ENCODE measurements at places on chromosomes 2 and 18.
A peak's percentile ranks its signal among the peaks of the same experiment; 100 is the strongest.

GRCh38 chr2:53632714-53633113 lies 134.9 kb upstream of the CHAC2 start:
- DNase-seq, result no peak

GRCh38 chr2:98578231-98578630 lies 30.1 kb downstream of the COA5 start:
- DNase-seq, result no peak

DNA sequence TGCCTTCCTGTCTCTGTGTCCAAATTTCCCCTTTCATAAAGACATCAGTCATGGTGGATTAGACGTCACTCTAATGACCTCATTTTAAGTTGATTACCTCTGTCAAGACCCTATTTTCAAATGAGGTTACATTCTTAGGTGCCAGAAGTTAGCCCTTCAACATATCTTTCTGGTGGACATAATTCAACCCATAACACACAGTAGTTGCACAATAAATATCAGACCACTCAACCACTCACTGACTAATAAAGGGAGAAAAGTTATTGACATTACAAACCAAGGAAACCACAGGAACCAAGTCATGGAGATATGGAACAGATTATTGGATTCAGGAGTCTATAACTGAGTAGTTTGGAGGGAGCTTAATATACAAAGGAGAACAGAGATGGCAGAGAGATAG lies 377.4 kb upstream of the ACVR2A start:
- DNase-seq, result no peak

GRCh38 chr18:3648200-3648599 lies 198.2 kb downstream of the TGIF1 start:
- DNase-seq, result peak; percentile 38

GRCh38 chr2:105396254-105397024 lies 2.4 kb downstream of the FHL2 start:
- DNase-seq, result no peak

DNA sequence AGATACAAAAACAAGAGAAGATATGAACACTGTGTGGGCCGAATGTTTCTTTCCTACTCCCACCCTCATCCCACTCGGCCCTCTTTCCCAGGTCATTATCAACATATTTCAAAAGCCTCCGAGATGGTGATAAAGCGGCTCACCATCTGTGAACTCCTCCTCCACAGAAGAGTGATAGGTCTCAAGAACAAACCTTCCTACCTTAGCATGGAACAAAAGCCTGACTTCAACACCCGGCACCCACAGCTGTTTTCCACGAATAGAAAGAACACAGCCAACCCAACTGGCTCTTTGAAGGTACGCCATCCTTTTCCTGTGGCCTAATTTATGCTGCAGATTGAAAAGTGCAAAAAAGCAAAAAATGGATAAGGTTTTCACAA lies 28.8 kb downstream of the BCL2 start:
- DNase-seq, result no peak

- DNase-seq, result no peak
These were observed 455.2 kb upstream of the RAB12 start for GRCh38 chr18:8153887-8154583.

- no peak for DNase-seq
These were observed 117.3 kb downstream of the MYCN start for GRCh38 chr2:16057661-16058060.

- no peak for DNase-seq
These were observed 247.1 kb upstream of the NT5C1B start for GRCh38 chr2:18836436-18836835.

DNA sequence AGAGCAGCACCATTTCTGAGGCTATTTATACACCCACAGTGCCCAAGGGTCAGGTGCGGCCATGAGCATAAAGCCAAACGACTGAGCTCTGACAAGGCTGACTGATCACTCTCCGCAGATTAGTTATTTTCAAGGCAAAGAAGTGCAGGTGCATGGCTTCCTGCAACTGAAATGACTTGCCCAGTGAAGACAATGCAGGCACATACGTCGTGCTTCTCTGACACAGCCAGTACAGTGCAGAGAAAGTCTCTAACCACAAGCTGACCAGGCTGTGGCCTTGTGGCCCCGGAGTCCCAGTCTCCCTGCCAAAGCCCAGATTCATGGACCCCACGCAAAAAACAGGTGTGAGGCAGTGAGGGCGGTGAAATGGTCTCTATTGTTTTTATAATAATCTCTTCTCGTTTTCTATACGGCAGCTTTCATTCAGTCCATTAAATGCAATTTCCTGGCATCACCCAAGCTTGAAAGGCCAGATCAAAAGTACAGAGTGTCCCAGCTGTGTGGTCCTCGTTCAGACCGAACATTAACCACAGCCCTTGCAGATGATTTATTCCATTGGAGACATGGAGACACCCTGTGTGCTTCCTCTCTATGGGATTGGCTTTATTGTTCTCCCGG lies 447.0 kb upstream of the ID2 start:
- DNase-seq, result peak; percentile 40

- DNase-seq, result no peak
These were observed 77.9 kb upstream of the ARL5A start for GRCh38 chr2:151905963-151906632.

DNA sequence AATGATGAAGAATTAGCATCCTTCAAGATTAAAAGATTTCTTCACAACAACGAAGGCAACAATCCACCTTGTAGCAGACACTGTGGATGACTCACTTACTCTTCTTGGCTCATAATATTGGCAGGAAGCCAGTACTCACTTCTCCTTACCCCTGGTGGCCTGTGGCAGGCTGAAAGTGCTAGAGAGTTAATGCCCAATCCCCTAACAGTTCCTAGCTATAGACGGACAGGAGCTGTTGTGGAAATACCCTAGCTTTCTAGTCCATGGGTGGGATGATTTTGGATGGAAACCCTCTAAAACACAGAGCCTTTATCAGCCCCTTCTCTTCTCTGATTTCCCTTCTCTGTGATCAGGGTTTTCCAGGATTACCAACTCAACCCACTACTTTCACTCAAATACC lies 128.6 kb upstream of the NYAP2 start:
- no peak for DNase-seq

DNA sequence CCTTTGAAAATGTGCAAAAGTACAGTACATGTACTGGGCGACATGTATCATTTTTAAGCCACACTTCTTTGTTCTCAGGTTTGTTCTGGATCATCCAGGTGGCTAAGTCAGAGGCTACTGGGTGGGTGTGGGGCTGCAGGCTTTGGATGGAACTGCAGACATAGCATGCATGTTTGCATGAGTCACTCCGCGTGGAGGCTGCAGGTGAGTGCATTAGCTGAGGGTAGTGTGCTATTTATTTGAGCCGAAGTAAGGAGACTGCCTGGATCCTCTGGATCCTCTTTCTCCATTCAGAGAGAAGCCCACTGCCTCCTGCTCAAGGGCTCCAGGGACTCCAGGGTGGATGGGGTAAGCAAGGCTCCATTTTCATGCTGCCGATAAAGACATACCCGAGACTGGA lies 9.4 kb upstream of the NEURL3 start:
- DNase-seq, result no peak

DNA sequence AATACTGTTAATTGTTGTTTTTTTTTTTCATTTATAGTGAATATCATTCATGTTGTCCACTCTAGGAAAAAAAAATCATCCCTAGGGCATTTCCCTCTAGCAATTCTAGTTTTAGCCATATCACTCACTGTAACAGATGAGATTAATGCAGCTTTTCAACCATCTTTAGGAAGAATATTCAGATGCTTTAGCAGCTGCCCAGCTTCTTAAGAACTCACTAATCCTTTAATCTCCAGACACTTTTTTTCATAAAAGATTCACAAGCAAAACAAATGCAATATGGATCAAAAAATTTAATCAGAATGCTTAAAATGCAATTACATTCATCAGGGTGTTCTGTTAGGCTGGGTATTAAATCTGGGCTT lies 692.6 kb downstream of the ERBB4 start:
- DNase-seq, result no peak

DNA sequence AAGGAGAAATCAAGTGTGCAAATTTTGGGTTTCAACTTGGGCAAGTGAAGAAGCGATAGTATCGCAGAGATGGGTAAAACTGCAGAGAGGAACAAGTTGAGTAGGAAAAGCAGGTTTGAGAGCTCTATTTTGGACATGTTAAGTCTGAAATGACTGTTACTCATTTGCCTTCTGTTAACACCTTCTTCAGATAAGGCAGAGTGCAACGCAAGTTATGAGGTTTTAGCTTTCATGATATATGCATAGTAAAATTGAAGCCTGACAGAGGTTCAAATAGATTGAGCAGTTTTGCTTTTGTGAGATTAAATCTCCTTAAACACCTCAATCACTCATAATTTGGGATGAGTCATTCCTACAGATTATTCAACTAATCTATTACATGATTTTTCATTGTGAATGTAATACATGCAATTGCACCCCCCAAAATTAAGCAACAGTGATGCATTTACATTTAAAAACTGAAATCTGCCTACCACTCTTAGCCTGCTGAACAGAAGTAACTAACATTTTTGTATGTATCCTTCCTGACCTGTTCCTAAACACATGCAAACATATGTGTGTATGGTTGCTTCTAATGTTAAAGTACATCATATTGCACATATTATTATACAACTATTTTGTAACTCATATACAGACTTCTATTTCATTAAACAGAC lies 575.4 kb downstream of the ARHGAP15 start:
- DNase-seq, result no peak

DNA sequence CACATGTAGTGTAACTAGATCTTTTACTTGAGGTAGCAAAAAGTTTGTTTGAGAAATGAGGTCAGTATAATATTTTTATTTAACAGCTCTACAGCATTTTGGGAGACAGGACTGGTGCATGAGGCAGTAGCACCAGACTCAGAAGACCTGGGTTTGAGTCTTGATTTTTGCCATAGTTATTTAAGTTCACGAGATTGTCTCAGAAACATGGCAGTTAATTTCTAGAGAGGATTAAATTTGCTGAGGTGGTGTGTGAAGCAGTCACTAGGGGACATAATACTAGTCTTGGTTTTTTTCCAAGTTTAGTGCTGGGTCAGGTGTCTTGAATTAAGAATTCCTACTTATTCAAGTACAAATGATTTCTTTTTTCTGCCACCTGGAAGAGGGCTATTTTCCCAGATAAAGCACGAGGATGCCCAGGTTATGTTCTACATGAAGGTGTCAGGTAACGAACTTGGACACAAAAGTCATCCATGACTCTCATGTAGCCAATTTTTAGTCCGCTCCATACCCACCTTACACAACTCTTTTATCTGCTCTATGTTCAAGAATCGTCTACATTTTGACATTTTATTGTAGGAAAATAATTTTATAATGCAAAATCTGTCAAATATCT lies 1.4 kb downstream of the MARCHF7 start:
- no peak for DNase-seq

GRCh38 chr2:152015552-152015951 lies 83.3 kb downstream of the CACNB4 start:
- DNase-seq, result no peak

GRCh38 chr18:70220628-70221027 lies 15.1 kb upstream of the RTTN start:
- no peak for DNase-seq

DNA sequence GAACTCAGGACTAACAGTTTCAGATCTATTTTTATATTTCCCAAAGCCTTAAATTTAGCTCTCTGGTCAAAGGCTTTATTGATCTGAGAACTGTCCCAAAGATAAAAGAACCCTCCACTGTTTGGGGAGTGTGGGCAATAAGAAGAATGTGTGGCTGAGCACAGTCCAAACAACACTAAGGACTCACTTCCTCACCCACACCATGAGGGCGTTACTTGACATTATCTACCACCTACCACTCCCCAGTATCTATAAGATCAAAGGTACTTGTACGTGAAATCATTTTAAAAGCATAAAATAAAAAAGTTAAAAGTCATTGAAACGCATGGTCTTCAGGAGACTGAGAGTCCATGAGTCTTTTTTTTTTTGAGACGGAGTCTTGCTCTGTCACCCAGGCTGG lies 54.6 kb upstream of the NFU1 start:
- no peak for DNase-seq

DNA sequence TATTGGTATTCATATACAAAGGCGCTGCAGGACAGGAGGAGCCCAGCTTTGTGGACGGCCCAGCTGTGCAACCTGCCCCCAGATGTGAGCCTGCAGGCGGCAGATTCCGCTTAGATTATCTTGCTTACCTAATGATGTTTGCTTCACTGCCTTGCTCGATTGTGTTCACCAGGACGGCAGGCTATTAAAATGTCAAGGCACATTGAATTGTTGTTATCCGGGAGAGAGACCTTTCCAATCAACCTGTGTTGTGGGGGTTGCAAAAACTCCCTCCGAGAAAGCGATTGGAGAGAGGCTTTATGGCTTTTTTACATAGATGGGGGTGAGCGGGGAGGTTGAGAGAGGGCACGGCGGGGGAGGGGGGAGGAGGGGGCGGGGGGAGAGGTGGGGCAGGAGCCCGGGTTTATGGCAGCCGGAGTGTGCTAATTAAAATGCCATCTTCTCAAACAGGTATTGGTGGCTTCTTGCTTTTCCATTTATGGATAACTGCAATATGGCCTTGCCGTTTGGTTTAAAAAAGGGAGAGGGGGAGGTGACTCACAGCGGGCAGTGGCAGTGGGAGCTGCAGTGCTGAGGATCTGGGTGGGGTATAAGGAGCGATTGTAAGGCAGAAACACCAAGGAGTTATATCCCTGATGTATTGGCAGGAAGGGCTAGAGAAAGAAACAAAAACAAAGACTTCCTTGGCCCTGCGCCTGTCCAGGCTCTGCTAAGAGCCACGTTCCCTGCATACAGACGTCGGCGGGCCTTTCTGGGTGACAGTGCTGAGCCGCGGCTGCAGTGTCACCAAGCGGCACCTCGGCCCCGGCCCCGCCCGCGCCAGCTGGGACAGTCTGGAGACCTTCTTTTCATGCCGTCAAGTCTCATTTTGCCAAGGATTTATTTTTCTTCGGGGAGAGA lies 97.2 kb downstream of the INSIG2 start:
- DNase-seq, result peak; percentile 93

GRCh38 chr2:37575780-37576179 lies 95.7 kb downstream of the CDC42EP3 start:
- DNase-seq, result no peak

GRCh38 chr2:224027070-224027469 lies 12.0 kb downstream of the SERPINE2 start:
- DNase-seq, result no peak

GRCh38 chr2:59920961-59921360 lies 632.5 kb downstream of the BCL11A start:
- DNase-seq, result no peak

GRCh38 chr18:13260197-13260934 lies 41.8 kb downstream of the LDLRAD4 start:
- DNase-seq, result no peak

GRCh38 chr2:201269764-201270163 lies 9.4 kb downstream of the CASP8 start:
- no peak for DNase-seq

- no peak for DNase-seq
These were observed 6.6 kb upstream of the KANSL1L start for GRCh38 chr2:210177769-210178168.

- DNase-seq, result no peak
These were observed 45.4 kb upstream of the EHBP1 start for GRCh38 chr2:62660087-62660486.

- no peak for DNase-seq
These were observed 2896.7 kb upstream of the TEKT4 start for GRCh38 chr2:91974401-91975129.

DNA sequence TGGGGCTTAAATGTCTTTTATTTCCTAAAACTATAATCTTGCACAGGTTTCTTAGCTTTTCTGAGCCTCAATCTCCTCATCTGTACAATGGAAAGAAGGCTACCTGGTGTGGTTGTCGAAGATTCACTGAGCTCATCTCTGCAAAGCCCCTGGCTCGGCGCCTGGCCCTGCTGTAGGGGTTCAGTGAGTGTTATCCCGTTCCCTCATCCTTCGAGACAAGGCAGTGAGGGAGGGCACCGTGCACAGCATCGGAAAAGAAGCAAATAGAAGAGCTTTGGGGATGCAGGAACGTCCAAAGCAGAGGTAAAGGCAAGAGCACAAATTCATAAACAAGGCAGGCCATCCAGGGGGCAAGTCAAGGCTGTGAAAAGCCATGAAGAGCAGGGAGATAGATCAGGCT lies 41.2 kb upstream of the ATG16L1 start:
- no peak for DNase-seq
